ENCODE measurements at places on chromosomes 13 and 19. TPM values are rescaled to one million over a fixed set of nuclear protein-coding genes. Genes with fewer than 3 reads are reported as not detected.

Gene CYSLTR2
- not detected for total RNA-seq

Gene SHISA7
- not detected for total RNA-seq

Gene ZNF93
- 3.2 TPM for total RNA-seq

Gene SLC10A2
- not detected for total RNA-seq

Gene FAAP24
- total RNA-seq = 1.5 TPM

Gene PEAK3
- total RNA-seq = not detected

Gene UBE2L5
- total RNA-seq = 0.08 TPM

Gene KIR3DL1
- total RNA-seq = not detected

Gene PTGIR
- 8.5 TPM for total RNA-seq

Gene ARHGEF7
- 30.5 TPM for total RNA-seq

Gene RNF225
- total RNA-seq = 0.15 TPM

Gene ANGPTL8
- total RNA-seq = not detected

Gene R3HDM4
- 24.8 TPM for total RNA-seq

Gene PNMA8B
- total RNA-seq = 0.38 TPM

Gene OR7D2
- not detected for total RNA-seq

Gene NTF4
- 0.23 TPM for total RNA-seq

Gene C19orf44
- 2.0 TPM for total RNA-seq

Gene LRP3
- total RNA-seq = 35.6 TPM

Gene CRB3
- total RNA-seq = 0.08 TPM

Gene RASAL3
- not detected for total RNA-seq

Gene SYMPK
- 29.4 TPM for total RNA-seq

Gene CEACAM6
- total RNA-seq = not detected

Gene ADGRL1
- total RNA-seq = 8.5 TPM

Gene WDR62
- total RNA-seq = 1.1 TPM

Gene CELF5
- total RNA-seq = 0.08 TPM

Gene OR10H2
- total RNA-seq = not detected

Gene ZNF837
- 0.35 TPM for total RNA-seq

Gene OR7C1
- total RNA-seq = not detected

Gene TYROBP
- total RNA-seq = not detected

Gene KLF1
- 0.12 TPM for total RNA-seq

Gene IRGQ
- 22.7 TPM for total RNA-seq

Gene TTYH1
- total RNA-seq = not detected

Gene EPS8L1
- not detected for total RNA-seq

Gene PSG6
- total RNA-seq = not detected

Gene ZIM2
- not detected for total RNA-seq

Gene PSG1
- 1.2 TPM for total RNA-seq

Gene VMAC
- 2.8 TPM for total RNA-seq

Gene SLC25A41
- not detected for total RNA-seq

Gene PRTN3
- not detected for total RNA-seq

Gene LHB
- not detected for total RNA-seq

Gene LGALS4
- not detected for total RNA-seq

Gene CGB3
- total RNA-seq = not detected

Gene EMP3
- total RNA-seq = 421 TPM

Gene ZFP28
- total RNA-seq = 2.7 TPM

Gene PGLYRP1
- total RNA-seq = not detected
